ENCODE measurements at places on chromosomes 6 and 20.

GRCh38 chr6:138492113-138492512, 7.2 kb downstream of the NHSL1 start:
- DNase-seq: no peak

GRCh38 chr6:13360671-13361540, 32.6 kb upstream of the TBC1D7 start:
- no peak for DNase-seq

- no peak for DNase-seq
Measured at GRCh38 chr6:101163611-101164010, 229.9 kb upstream of the GRIK2 start.

- DNase-seq: no peak
Measured at GRCh38 chr6:159376516-159377158, 207.4 kb downstream of the FNDC1 start.

DNA sequence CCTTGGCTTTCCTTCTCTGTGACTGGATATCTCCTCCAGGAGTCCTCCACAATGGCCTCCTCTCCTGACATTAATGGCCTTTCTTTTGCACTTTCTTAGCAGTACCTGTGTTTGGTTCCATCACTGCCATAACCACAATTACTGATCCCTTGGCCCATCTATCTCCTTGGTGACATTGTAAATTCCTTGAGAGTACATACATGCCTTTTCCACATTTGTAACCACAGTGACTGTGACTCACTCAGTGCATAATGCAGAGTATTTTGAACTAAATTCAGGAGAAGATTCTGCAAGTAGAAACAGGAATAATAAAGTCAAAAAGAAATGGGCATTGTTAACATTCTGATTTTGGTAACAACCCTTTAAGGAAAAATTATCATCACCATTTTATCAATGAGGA, 197.2 kb upstream of the SOX4 start:
- no peak for DNase-seq

GRCh38 chr6:130517444-130517931, 151.7 kb downstream of the TMEM200A start:
- DNase-seq: no peak

DNA sequence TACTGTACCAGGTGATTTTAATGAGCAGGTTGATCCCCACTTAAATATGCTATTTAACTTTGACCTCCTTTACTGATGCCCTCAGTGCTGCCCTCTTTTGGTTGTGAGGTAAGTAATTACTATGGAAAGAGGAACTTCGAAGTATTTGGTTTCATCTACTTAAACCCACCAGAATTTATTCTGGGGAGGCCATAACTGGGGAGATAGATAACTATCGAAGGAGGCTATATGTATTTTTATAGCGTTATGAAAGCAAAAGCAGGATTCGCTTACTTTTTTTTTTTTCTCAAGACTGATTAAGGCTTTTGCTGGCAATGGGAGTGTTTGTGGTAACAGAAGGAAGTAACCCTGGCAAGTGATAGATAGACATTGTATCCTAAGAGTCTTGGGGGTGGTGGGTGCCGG, 168.9 kb upstream of the CENPW start:
- DNase-seq: no peak

GRCh38 chr6:149334201-149334600, 16.7 kb downstream of the TAB2 start:
- no peak for DNase-seq

GRCh38 chr6:43758617-43759050, 11.4 kb upstream of the VEGFA start:
- DNase-seq: no peak

DNA sequence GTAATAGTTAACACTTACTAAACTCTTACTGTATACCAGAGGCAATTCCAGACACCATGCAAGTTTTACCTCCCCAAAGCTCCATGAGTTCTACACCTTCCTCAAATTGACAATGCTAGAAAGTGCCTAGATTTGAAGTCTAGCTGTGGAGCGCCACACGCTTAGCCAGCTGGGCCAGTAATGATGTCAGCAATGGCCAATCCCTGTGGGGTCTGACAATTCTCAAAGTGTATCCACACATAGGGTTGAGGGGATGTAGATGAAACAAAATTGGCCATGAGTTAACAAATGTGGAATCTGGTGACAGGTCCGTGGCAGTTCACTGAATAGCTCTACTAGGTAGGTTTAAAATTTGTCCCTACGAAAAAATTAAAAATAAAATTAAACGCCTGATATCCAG, 1.3 kb downstream of the ZNF343 start:
- no peak for DNase-seq

- DNase-seq: no peak
Measured at GRCh38 chr20:51995551-51995951, 193.2 kb upstream of the SALL4 start.

DNA sequence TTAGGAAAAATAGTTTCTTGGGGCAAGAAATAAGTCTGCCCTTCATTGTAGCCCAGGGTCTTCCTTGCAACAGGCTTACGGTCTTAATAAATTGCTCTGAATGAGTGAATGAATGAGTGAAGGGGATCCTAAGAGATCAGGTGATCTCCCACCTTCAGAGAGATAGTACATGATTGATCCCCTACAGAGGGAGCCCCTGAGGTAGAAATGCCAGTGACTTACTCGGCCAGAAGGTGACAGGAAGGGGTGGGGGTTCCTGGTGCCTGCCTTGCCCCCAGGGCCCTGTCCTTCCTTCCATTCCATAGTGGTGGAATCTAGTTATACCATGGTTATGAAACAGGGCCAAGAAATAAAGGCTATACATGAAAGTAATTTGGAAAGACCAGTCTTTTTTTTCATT, 215.3 kb upstream of the SSTR4 start:
- no peak for DNase-seq

DNA sequence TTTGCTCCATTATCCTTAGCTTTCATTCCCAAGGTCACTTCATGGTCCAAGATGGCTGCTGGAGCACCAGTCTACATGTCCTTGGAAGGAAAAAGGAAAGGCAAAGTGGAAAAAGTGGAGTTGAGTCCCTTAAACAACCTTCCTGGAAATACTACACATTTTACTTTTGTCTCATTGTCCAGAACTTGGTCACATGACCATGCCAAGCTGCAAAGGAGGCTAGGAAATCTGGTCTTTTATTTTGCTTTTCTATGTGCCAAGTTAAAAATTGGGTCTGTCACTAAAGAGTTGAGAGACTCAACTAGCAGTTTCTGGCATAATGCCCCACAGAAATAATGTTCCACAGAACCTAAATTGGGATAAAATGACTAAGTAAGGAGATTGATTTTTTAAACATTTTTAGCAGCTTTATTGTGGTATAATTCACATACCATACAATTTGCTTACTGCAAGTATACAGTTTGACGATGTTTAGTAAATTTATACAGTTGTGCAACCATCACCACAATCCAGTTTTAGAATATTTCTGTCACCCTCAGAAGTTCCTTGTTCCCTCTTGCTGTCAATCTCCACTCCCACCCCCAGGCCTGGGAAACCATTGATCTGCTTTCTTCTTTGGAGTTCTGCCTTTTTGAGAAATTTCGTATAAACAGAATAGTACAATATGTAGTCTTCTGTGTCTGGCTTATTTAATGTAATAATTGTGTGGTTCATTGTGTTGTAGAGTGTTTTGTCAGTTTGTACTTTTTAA, 5.6 kb upstream of the CHD6 start:
- DNase-seq: no peak

GRCh38 chr6:39029156-39030011, 19.2 kb upstream of the GLP1R start:
- no peak for DNase-seq

DNA sequence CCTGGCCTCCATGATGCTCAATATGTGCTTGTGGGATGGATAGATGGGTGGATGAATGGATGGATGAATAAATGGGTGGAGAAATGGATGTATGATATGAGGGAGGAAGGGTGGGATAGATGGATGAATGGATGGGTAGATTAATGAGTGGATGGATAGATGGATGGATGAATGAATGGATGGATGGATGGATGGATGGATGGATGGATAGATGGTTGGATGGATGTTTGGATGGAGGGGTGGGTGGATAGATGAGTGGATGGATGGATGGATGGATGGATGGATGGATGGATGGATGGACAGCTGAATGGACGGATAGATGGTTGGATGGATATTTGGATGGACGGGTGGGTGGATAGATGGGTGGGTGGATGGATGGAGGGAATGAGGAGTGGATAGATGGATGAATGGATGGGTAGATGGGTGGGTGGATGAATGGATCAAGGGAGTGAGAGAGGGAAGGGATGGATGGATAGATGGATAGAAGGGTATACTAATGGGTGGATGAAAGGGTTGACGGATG, 139.4 kb downstream of the CEBPB start:
- DNase-seq: no peak

DNA sequence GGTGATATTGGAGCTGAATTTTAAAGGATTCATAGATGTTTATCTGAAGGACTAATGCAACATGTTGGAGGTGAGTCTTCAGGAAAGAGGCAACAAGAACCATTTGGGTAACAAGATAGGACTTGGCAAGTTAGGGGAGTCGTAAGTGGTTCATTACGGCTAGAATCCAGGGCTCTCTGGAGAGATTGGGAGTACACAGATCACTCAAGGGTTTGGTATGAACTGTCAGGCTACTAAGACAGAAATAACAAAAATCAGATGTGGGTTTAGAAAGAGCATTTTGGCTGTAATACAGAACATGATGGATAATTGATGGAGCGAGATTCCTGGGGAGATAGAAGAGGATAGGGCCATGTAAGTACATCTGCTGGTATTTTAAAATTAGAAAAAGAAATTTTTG, 86.3 kb upstream of the ESR1 start:
- DNase-seq: no peak

DNA sequence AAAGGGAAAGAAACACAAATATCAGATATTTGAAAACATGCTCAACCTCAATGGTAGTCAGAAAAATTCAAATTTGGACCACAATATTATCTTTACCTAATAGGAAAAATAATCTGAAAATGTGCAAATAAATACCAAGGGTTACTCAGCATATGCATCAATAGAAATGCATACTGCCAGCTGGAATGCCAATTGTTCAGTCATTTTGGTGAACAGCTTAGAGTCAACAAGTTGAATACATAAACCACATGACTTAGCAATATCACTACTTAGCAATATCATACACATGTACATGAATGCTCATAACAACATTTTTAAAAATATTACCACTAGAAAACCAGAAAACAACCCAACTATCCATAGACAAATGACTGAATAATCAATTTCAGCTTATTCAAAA, 212.7 kb downstream of the PTPRK start:
- no peak for DNase-seq

GRCh38 chr20:32479697-32480171, 105.4 kb downstream of the NOL4L start:
- no peak for DNase-seq

DNA sequence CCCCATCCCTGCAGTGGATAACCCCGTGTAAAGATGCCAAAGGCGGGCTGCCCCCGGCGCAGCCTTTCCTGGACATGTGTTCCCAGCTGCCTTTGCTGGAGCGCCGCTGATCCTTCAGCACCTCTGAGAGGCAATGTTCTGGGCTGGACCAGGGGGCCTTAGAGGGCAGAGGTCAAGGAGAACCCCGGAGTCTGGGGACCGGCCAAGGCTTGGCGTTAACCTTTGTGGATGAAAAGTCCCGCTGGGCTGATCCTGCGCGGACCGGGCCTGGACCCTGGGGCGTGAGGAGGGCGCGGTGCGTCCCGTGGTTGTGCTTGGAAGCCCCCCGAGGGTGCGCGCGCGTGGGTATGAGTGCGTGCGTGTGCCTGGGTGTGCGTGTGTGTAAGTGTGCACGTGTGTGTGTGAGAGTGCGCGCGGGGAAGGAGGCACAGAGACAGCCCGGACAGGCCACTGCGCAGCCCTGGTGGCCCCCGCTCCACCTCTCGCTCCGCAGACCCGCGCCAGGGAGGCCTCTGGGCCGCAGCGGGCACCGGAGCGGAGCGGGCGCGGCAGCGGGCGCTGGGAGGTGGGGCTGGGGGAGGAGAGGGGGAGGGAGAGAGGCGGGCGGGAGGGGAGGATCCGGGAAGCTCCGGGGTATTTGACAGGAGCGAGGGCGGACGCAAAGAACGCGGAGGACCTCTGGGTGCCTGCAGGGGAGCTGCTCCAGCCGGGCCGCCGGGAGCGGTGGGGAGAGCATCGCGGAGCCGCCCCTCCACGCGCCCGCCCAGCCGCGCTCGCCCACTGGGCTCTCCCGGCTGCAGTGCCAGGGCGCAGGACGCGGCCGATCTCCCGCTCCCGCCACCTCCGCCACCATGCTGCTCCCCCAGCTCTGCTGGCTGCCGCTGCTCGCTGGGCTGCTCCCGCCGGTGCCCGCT, at the start of gene SMOC2:
Gene SMOC2, plus strand, starts transcription at position 665 of the 914 bp plus-strand sequence. Its CDS starts 187 bp downstream, at position 852.
- DNase-seq: no peak

DNA sequence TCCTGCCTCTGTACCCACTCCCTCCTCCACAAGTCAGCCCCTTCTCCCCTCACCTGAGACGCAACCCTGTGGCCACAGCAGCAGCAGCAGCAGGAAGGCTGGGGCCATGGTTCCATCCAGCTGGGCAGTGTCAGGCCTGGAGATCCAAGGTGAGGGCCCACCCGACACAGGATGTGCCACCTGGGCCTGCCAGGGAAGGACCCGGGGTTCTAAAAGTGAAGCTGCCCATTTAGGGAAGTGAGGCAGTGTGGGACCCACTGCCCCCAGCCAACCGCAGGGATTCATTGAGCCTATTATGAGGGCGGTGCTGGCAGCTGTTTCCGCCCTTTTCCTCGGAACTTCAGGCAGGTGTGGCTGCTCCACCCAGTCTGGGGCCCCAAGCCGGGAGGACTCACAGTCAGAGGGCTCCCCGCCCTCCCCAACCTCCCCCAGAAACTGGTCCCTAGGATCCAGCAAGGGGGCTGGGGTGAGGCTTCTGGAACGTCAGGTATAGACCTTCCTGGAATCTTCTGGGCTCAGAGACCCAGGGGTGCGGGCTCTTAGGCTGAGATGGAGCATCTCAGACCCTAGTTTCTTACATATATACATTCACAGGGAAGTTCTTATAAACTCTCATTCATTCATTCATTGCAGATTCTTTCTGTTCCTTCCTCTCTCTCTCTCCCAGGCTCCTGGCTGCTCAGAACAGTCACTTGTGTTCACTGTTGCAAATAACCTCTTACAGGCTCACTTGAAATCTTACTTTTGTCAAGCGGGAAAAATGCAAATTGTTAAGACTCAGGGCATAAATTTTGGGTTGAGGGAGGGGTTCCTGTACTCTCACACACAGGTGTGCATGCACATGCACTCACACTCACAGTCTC, at the start of gene TREML2:
Gene TREML2, minus strand, starts transcription at position 249 of the 863 bp plus-strand sequence. Its CDS starts 141 bp downstream, at position 108.
- no peak for DNase-seq

GRCh38 chr20:40563296-40563950, 125.6 kb downstream of the MAFB start:
- DNase-seq: no peak

DNA sequence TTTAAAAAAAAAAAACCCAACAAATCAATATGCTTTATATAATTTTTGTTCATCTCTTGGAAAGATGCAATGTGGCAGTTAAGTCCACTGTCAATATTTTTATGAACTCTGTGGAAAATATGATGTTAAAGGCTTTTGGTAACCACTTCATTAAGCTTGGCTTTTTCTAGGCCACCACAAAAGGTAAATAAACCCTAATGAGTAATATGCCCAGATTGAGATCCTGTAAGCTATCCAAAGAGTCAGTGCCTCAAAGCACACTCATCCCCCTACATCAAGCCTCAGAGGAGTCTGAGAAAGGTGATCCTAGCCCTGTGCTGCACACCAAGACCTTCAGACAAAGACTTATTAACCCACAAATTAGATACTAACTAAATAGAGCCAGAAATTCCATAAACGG, 121.1 kb downstream of the CDC5L start:
- DNase-seq: no peak

GRCh38 chr6:43338243-43338642, 29.6 kb upstream of the CRIP3 start:
- DNase-seq: no peak
